ENCODE measurements at places on chromosomes 4 and X.
A peak's percentile ranks its signal among the peaks of the same experiment; 100 is the strongest.

DNA sequence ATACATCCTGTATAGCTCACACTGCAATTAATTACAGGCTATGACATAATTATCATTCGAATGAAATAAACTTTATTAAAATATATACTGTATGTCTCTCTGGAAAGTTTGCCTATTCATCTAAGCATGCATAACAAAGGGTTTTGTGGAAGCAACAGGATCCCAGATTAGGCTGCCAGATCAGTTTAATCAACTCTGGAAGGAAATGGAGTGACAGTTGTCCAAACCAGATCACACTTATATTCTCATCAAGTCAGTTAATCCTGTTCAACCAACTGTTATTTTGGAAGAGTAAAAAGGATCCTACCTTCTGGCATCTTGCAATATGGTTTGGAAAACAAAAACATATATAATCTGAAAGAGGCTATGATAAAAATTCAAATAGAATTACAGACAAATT, 312.2 kb downstream of the FAT4 start:
- DNase-seq = no peak

GRCh38 chr4:38120772-38121171, 160.6 kb downstream of the PTTG2 start:
- DNase-seq = no peak

DNA sequence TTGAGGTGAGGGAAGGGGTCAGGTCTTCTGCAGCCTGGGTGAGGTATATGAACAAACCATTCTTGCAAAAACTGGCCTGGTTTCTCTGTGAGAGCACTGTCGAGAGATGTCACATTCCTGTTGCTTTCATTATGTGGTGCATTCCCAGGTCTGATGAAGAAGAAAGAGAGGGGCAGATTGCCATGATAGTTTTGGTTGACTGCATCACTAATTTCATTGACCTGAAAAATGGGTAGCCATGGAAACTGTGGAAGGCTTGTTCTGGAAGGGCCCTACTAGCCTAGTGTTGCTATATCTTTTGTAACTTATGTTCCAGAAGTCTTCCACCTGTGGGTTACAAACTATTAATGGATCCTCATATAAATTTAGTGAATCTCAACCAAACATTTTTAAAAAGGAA, 32.9 kb upstream of the CYBB start:
- DNase-seq = no peak

DNA sequence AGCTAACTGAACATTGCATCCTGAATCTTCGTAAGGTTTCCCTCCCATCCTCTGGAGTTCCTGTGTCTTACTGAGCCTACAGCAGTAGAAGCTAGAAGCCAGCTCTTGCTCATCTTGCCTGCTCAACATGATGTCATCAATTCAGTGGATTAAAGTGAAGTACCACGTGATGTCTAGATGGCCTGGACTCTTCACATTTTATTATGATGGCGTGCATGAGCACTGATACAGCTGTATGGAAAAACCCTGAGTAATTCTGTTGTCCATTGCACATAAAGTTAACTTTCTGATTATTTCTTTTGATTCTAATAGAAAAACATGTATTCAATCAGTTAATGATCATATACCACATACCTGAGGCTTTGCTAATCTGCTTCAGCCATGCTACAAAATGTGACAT, 2387.7 kb upstream of the TENM3 start:
- no peak for DNase-seq

GRCh38 chrX:124502166-124502565, 155.8 kb downstream of the SH2D1A start:
- no peak for DNase-seq

DNA sequence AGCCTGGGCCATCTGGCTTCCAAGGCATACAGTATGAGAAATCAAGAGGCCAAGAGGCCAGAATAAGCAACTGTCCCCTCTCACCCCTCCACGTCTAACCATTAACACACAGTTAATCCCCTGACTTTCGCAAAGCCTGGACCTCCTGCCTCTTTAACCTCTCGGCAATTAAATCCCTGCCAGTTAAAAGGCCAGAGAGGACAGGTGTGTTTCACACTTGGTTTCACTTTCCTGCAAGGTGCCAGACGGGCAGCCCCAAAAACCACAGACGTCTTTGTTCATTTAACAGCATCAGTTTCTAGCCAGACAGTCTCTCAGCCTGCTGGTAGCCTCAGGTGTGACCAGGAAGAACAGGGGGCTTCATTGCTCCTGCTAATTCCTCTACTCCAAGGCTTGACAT, 91.1 kb upstream of the KIT start:
- DNase-seq = no peak

GRCh38 chrX:66004928-66005829, 34.7 kb downstream of the VSIG4 start:
- DNase-seq = no peak

DNA sequence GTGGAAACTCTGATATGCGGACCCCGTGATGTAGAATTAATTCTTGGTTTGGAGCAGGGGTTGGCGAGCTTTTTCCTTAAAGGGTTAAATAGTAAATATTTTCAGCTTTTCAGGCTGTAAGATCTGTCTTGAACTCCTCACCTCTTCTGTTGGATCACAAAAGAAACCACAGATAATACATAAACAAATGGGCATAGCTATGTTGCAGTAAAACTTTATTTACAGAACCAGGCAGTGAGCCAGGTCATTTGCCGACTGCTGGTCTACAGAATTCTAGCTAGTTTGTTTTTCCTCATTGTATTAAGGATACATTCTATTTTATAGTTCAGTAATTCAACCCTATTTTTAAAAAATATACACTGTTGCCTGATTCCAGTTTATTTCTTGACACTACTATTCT, 116.6 kb downstream of the PAPSS1 start:
- DNase-seq = no peak

DNA sequence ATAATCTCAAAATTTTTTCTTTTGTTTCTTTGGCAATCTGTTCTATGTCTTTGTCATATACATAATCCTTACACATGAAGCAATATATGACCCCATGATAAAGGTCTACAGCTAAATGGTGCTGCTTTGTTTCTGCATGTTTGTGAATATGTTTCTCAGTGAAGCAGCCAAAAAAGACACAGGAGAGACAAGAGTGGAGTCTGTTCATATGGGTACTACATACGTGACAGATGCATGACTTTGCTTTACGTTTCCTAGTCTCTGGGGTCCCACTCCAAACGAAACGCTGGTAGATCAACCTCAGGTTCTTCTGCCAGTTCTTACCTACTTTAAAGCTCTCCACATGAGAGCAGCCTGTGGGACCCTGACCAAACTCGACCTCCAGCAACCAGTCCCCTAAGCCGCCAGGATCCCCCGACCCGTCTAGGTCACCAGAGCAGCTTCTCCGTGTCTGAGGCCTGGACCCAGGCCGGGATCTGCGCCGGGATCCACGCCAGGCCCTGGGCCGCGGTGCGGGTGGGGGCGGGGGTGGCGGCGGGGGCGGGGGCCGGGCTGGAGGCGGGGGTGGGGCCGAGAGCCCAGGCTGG, 1.5 kb downstream of the USP51 start:
- DNase-seq = no peak

DNA sequence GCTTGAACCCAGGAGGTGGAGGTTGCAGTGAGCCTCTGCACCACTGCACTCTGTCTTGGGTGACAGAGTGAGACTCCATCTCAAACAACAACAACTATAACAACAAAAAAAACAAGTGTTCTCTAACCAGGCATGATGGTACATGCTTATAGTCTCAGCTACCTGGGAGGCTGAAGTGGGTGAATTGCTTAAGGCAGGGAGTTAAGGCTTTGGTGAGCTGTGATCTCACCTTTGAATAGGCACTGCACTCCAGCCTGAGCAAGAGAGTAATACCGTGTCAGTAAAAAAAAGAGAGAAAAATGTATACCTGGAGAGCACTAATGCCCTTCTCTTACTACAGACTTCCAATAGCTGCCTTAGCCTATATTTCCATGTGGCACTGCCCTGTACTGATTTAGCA, 18.9 kb upstream of the USP9X start:
- DNase-seq = no peak

GRCh38 chr4:76709772-76710090, 188.2 kb downstream of the SOWAHB start:
- no peak for DNase-seq

- no peak for DNase-seq
These were observed 38.3 kb downstream of the DCTD start for GRCh38 chr4:182878633-182879495.

- DNase-seq = peak; percentile 57
These were observed 101.8 kb upstream of the TLR3 start for GRCh38 chr4:185966997-185967775.

- DNase-seq = no peak
These were observed 33.0 kb downstream of the TSPAN5 start for GRCh38 chr4:98625399-98625798.

DNA sequence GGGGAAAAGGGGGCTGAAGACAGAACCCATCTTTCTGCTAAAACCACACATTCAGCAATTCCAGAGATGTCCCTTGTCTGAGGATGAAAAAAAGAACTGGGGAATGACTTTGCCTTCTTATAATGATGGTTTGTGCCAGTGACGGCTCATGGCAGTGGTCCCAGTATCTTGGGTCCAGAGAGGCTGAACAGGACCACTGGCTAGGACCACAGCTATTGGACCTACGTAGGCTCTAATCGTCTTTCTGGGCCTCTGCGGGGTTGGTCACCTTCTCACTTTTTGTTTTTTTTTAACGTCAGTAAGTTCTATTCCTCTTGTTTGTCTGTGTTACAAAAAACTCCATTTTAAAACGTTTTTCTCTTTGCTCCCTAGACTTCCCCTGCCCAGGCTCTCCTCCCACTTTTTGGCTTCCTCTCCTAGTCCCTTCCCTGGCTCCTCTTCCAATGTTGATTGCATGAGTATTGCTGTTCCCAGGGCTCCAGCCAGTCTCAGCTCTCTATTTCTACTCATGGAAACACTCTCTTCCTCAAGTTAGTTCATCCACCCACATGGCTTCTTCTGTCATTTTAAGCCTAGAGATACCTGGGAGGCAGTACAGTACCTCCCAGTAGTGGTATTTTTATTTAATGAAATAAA, 52.6 kb upstream of the STX18 start:
- no peak for DNase-seq

DNA sequence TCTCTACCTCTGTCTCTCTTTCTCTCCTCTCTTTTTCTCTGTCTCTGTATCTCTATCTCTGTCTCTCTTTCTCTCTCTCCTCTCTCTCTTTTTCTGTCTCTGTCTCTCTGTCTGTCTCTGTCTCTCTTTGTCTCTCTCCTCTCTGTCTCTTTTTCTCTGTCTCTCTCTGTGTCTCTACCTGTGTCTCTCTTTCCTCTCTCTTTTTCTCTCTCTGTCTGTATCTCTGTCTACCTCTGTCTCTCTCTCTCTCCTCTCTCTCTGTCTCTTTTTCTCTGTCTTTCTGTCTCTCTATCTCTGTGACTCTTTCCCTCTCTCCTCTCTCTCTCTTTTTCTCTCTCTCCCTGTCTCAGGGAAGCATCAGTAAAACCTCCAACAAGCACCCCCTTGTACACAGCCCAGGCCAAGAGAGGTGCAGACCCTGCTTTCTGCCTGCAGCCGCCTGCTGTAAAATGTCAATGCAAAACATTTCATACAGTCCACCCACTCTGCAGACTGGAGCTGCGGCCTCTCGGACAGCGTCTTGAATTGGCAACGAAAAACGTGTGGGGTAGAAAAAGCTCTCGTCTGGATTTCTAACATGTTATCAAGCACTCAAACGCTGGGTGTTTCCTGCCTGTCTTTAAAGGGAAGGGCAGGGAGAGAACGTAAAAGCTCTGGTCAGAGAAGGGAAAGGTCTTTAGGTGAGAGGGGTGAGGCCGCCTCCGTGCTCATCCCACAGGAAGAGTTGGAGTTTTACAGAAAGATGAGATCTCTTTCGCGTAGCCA, 3.7 kb upstream of the SHOX start:
- DNase-seq = no peak

DNA sequence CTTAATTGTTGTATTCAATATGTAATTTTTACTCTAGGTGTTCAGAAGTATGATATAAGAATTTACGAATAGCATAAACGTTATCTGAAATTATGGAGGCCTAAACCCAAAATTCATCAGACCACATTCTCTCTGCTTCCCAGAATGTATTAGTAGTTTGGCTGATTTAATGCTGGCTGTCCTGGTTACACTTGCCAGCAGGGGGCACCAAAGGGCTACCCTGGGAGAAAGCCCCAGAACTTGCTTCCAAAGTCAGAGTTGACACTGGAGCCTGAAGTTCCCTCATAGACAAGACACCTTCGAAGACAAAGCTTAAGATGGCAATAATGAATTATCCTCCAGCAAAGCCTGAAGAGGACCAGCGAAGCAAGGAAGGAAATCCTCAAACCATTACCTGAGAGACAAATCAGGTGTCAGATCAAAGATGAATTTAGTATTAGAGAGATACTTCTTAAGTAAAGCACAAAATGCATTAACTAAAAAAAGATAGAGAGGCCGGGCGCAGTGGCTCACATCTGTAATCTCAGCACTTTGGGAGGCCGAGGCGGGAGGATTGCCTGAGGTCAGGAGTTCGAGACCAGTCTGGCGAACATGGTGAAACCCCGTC, 11.3 kb upstream of the ANOS1 start:
- peak; percentile 38 for DNase-seq

DNA sequence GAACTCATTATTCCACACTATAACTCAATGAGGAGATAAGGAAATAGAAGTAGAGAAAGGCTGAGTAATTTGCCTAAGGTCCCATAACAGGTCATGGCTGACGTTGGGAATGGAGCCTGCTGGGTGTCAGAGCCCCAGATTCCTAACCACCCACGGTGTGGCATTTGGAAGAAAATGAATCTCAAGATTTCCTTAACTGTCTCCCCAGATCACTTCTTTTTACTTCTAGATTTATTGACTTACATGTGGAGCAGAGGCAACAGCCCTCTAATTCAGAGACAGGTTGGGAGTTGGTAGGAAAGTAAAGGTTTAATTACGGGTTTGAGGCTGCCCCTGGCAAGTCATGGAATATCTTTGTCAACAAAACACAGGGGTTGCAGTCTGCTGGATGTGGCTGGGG, 134.0 kb downstream of the ARHGAP10 start:
- no peak for DNase-seq

DNA sequence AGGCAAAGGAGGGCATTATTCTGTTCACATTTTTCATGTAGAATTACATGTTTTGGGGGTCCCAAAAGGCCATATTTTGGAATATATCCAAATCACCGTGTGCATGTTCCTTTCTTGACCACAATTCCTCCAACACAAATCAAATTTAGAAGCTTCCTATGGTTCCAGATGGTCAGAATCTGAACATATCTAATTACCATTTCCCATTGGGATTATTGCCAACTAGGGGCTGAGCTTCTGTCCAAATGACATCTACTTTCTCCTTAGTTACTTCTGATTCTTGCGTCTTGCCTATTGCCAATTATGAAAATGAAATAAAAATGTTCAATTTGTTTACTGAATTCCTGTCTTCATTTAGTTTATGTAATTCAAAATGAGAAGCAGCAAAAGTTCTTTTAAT, 163.7 kb downstream of the CPE start:
- no peak for DNase-seq

DNA sequence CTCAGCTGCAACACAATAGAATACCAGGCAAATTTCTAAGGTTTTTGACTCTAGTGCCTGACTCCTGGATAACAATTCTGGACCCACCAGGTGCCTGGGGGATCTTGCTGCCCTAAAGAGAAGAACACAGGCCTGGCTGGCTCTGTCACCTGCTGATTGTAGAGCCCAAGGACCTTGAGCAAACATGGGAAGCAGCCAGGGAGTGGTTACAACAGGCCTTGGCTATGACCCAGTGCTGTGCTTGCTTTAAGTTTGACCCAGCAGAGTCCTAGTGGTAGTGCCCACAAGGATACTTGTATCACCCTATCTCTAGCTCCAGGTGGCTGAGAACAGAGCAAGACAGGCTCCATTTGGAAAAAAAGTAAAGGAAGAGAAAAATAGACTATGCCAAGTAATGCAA, 176.8 kb upstream of the DCAF12L2 start:
- DNase-seq = no peak

Data from thyroid gland (tissue), 4 donors.